ENCODE measurements at places on chromosomes 1 and 21. TPM values are rescaled to one million over a fixed set of nuclear protein-coding genes. Genes with fewer than 3 reads are reported as not detected.
A peak's percentile ranks its signal among the peaks of the same experiment; 100 is the strongest.

Gene MATN1
- total RNA-seq, result not detected

Gene SLC66A1
- total RNA-seq, result 13.1 TPM

Gene ADCY10
- 0.15 TPM for total RNA-seq

Gene H6PD
- total RNA-seq, result 49.5 TPM

Gene F13B
- not detected for total RNA-seq

Gene NR5A2
- total RNA-seq, result 5.6 TPM

- no peak for DNase-seq
- H3K36me3 ChIP-seq, result no peaks in the 10 kb centered on the region
These were observed 20.5 kb downstream of the ELAPOR1 start for GRCh38 chr1:109134423-109134822.

GRCh38 chr1:111082421-111083203 lies 57.3 kb downstream of the DRAM2 start:
- no peak for DNase-seq
- H3K4me1 ChIP-seq, result no peaks in the 10 kb centered on the region
- no peaks in the 10 kb centered on the region for H3K36me3 ChIP-seq
- H3K27ac ChIP-seq, result peak overlapping the region; percentile 52
- H3K4me3 ChIP-seq, result no peak overlapping the region
- no peaks in the 10 kb centered on the region for H3K27me3 ChIP-seq

- no peak overlapping the region for H3K4me3 ChIP-seq
- H3K36me3 ChIP-seq, result no peaks in the 10 kb centered on the region
- no peak for DNase-seq
- H3K4me1 ChIP-seq, result no peaks in the 10 kb centered on the region
- H3K27me3 ChIP-seq, result no peaks in the 10 kb centered on the region
These were observed 19.4 kb downstream of the PLEKHM2 start for GRCh38 chr1:15703562-15703961.

GRCh38 chr1:236982380-236982779 lies 21.9 kb downstream of the MT1HL1 start:
- no peak for DNase-seq
- no peaks in the 10 kb centered on the region for H3K4me1 ChIP-seq
- no peaks in the 10 kb centered on the region for H3K27me3 ChIP-seq
- H3K36me3 ChIP-seq, result no peaks in the 10 kb centered on the region
- no peak overlapping the region for H3K4me3 ChIP-seq
- H3K27ac ChIP-seq, result no peak overlapping the region

DNA sequence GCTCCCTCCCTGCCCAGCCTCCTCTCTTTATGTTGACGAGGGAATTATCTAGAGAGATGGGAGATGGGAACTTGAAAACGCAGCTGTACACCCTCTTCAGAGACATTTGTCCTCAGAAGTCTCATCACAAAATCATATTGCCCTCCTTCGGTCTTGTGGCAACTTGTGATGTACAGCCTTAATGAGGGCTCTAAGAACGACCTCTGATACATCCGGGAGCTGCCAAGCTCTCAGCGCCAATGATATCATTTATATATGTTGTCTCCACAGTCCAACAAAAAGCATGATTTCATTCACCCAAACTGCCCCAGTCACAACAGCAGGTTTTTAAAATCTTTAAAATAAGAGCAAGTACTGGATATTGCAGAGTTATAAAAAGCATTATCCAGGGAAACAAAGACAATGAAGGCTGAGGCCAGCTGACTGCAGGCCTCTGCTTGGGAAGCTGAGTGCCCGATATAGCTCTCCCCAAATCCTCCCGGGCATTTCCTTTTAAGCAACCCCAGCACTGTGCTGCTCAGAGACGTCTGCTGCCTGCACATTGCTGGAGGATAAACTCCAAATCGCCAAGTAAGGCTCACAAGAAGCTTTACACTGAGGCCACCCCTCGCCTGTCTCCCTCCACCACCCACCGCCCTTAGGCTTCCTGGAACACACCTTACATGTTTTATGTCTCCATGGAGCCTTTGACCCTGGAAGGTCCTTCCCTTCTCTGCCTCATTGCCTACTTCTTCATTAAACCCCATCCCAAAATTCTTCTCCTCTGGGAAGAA lies 236.1 kb downstream of the C1orf94 start:
- H3K4me1 ChIP-seq, result no peaks in the 10 kb centered on the region
- H3K4me3 ChIP-seq, result no peak overlapping the region
- H3K27me3 ChIP-seq, result no peaks in the 10 kb centered on the region
- H3K27ac ChIP-seq, result no peak overlapping the region
- no peaks in the 10 kb centered on the region for H3K36me3 ChIP-seq
- DNase-seq, result no peak
